Neuronal stem cell (in vitro differentiated cells): ENCODE measurements at places on chromosomes 11 and 22.
A peak's percentile ranks its signal among the peaks of the same experiment; 100 is the strongest.

- no peaks in the 10 kb centered on the region for H3K36me3 ChIP-seq
- H3K27me3 ChIP-seq: no peaks in the 10 kb centered on the region
- no peak overlapping the region for H3K27ac ChIP-seq
- DNase-seq: no peak
These were observed 368.5 kb downstream of the NELL1 start for GRCh38 chr11:21037850-21038249.

GRCh38 chr22:50105208-50106100 lies 15.6 kb downstream of the MOV10L1 start:
- H3K27ac ChIP-seq: no peak overlapping the region

GRCh38 chr11:47599902-47600301 lies 5.7 kb upstream of the C1QTNF4 start:
- DNase-seq: no peak
- no peak overlapping the region for H3K4me3 ChIP-seq
- peaks cover 2% of the 10 kb centered on the region for H3K4me1 ChIP-seq
- H3K36me3 ChIP-seq: no peaks in the 10 kb centered on the region
- no peaks in the 10 kb centered on the region for H3K27me3 ChIP-seq

- no peaks in the 10 kb centered on the region for H3K4me1 ChIP-seq
- H3K27ac ChIP-seq: no peak overlapping the region
- DNase-seq: no peak
- H3K27me3 ChIP-seq: no peaks in the 10 kb centered on the region
These were observed 62.6 kb downstream of the CWC15 start for GRCh38 chr11:94910779-94911178.

DNA sequence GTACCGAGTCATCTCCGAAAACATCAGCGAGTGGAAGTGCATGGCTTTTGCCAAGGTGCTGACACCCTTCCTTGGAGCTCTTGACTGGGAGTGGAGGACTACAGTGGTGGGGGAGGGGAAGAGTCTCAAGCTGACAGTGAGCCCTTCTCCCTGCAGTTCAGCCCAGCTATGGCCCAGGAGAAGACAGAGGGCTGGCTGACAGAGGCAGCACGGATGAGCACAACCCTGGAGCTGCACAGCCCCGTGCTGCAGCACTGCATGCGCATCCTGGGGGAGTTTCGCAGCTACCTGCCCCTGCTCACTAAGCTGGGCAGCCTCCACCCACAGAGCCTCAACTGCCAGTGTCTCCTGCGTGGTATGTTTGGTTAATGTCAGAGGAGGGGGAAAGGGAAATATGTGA lies 41.4 kb downstream of the DNHD1 start:
- H3K27me3 ChIP-seq: no peaks in the 10 kb centered on the region
- DNase-seq: no peak
- peaks cover 3% of the 10 kb centered on the region for H3K36me3 ChIP-seq
- peaks cover 10% of the 10 kb centered on the region for H3K4me1 ChIP-seq
- peak overlapping the region; percentile 13 for H3K27ac ChIP-seq

DNA sequence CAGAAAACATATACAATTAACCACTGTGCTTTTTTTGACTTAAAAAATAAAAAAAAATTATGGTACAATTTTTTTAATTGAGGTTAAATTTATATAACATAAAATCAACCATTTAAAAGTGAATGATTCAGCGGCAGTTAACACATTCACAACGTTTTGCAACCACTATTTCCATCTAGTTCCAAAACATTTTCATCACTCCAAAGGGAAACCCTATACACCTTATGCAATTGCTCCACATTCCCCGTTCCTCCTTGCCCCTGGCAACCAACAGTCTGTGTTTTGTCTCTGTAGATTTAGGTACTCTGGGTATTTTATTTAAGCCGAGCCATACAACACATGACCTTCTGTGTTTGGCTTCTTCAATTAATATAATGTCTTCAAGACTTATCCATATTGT lies 15.3 kb downstream of the DDI1 start:
- no peaks in the 10 kb centered on the region for H3K36me3 ChIP-seq
- H3K4me1 ChIP-seq: no peaks in the 10 kb centered on the region
- H3K4me3 ChIP-seq: no peak overlapping the region
- no peak for DNase-seq
- no peak overlapping the region for H3K27ac ChIP-seq

GRCh38 chr22:23094260-23094659 lies 23.9 kb downstream of the GNAZ start:
- H3K27me3 ChIP-seq: no peaks in the 10 kb centered on the region
- no peak for DNase-seq
- peaks cover 17% of the 10 kb centered on the region for H3K4me1 ChIP-seq
- H3K36me3 ChIP-seq: peaks cover 28% of the 10 kb centered on the region
- no peak overlapping the region for H3K27ac ChIP-seq
- H3K4me3 ChIP-seq: no peak overlapping the region

DNA sequence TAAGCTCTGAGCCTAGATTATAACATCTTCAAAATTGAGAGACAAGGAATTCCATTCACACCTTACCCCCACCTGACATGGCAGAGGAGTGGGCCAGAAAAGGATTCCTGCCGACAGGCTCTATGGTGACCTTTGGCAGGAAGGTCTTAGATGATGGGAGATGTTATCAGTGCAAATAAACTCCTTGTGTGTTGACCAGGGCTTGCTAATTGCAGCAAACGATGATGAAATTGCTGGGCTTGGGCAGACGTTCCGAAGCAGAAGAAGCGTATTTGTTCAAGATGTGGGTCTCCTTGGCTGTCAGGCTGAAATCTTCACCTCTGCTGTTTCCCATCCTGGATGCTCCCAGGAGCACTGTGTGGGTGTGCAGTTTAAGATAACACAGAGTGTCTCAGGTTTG lies 183.7 kb upstream of the CADM1 start:
- H3K4me3 ChIP-seq: no peak overlapping the region
- no peaks in the 10 kb centered on the region for H3K4me1 ChIP-seq
- H3K27ac ChIP-seq: no peak overlapping the region
- no peak for DNase-seq
- H3K27me3 ChIP-seq: no peaks in the 10 kb centered on the region
- H3K36me3 ChIP-seq: no peaks in the 10 kb centered on the region

DNA sequence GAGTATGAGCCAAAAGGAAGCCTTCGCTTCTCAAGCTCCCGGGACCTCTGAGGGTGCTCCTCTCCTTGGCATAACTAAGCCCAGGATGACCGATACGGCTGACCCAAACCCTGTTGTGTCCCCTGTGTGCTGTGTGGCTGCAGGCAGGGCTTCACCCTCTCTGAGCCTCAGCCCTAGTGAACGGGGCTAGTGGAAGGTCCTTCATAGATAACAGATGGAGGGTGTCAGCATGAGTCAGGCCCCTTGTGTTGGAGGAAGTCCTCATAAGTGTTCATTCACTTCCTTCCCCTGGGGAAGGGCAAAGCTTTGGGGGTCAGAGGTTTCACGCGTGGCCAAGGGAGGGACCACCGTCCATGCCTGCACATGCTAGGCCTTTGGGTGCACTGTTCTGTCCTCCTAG lies 21.5 kb downstream of the SHISAL1 start:
- no peaks in the 10 kb centered on the region for H3K36me3 ChIP-seq
- DNase-seq: no peak
- H3K27ac ChIP-seq: no peak overlapping the region
- no peaks in the 10 kb centered on the region for H3K27me3 ChIP-seq

DNA sequence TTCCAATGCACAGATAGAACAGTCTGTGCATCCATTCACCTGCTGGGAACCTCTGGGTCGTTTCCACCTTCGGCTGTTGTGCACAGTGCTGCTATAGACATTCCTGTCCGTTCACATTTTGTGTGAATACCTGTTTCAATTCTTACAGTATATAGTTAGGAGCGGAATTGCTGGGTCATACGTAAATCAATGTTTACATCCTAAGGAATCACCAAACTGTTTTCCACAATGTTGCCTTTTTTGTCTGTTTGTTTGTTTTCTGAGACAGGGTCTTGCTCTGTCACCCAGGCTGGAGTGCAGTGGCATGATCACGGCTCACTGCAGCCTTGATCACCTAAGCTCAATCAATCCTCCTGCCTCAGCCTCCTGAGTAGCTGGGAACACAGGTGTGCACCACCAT lies 158.3 kb downstream of the CRYBB2 start:
- no peak overlapping the region for H3K27ac ChIP-seq
- peaks cover under 1% of the 10 kb centered on the region for H3K4me1 ChIP-seq
- H3K27me3 ChIP-seq: no peaks in the 10 kb centered on the region
- DNase-seq: no peak
- H3K4me3 ChIP-seq: no peak overlapping the region

DNA sequence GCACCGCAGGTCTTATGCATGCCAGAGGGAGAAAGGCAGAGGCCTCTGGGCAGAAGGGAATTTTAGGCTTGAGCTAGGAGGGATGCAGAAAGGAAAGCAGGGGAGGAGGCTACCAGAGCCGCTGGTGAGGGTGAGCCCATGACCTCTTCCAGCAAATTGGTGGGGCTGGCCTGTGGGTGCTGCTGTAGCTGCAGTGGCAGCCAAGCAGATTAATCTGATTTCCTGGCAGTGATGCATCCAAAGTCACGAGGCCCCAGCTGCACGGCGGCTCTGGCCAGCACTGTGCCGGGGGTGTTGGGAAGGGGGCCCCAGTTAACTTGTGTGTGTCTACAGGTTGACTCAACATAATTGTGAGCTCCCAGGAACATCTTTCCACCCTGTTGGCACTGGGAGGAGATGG lies 41.4 kb upstream of the B3GAT1 start:
- H3K36me3 ChIP-seq: no peaks in the 10 kb centered on the region
- H3K27me3 ChIP-seq: no peaks in the 10 kb centered on the region
- no peak overlapping the region for H3K4me3 ChIP-seq
- no peak for DNase-seq
- no peak overlapping the region for H3K27ac ChIP-seq

GRCh38 chr22:28910569-28911303 lies 27.4 kb downstream of the ZNRF3 start:
- no peaks in the 10 kb centered on the region for H3K27me3 ChIP-seq
- no peaks in the 10 kb centered on the region for H3K36me3 ChIP-seq
- H3K4me3 ChIP-seq: no peak overlapping the region
- no peak for DNase-seq

GRCh38 chr11:8714622-8715225 lies 32.1 kb downstream of the RPL27A start:
- H3K27ac ChIP-seq: no peak overlapping the region
- peaks cover 38% of the 10 kb centered on the region for H3K36me3 ChIP-seq
- no peak for DNase-seq
- no peak overlapping the region for H3K4me3 ChIP-seq
- no peaks in the 10 kb centered on the region for H3K27me3 ChIP-seq

DNA sequence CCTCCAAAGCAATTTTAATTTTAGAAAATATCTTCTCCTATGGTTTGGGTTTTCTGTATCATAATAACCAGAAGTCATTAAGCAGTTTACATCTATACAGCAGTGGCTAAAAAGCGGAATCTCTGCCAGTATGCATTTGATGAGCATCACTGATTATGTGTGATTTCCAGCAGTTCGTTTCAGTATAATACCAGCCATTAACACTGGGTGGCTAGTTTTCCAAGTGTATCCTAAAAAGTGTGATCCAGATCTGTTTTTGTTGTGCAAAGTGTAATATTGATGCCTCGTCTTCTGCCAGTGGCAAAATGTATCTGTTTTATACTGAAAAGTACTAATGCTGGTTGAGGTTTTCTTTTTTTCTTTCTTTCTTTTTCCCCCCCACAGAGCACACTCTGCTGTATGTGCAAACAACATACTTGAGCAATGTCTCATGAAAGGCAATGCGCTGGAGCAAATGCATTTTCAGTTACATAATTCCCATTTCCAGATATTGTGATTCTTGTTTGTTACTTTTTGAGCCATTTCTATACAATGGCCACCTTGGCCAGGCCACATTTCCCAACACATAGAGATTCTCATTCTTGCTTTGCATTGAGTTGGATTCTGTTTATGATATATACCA lies 64.2 kb downstream of the SLC36A4 start:
- H3K4me1 ChIP-seq: peaks cover 7% of the 10 kb centered on the region
- DNase-seq: no peak
- no peak overlapping the region for H3K4me3 ChIP-seq
- no peaks in the 10 kb centered on the region for H3K27me3 ChIP-seq
- H3K36me3 ChIP-seq: no peaks in the 10 kb centered on the region

DNA sequence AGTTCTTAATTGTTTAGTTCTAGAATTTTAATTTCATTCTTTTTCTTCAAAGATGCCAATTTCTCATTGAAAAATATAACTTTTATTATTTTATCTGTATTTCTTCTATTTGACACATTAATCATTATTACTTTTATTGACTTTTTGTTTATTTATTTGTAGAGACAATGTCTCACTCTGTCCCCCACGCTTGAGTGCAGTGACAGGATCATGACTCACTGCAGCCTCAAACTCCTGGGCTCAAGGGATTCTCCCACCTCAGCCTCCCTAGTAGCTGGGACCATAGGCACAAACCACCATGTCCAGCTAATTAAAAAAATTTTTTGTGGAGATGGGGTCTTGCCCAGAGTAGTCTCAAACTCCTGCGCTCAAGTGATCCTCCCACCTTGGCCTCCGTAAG lies 30.3 kb upstream of the FBLN1 start:
- H3K27me3 ChIP-seq: peaks cover 3% of the 10 kb centered on the region
- no peaks in the 10 kb centered on the region for H3K4me1 ChIP-seq
- DNase-seq: no peak
- H3K27ac ChIP-seq: no peak overlapping the region

DNA sequence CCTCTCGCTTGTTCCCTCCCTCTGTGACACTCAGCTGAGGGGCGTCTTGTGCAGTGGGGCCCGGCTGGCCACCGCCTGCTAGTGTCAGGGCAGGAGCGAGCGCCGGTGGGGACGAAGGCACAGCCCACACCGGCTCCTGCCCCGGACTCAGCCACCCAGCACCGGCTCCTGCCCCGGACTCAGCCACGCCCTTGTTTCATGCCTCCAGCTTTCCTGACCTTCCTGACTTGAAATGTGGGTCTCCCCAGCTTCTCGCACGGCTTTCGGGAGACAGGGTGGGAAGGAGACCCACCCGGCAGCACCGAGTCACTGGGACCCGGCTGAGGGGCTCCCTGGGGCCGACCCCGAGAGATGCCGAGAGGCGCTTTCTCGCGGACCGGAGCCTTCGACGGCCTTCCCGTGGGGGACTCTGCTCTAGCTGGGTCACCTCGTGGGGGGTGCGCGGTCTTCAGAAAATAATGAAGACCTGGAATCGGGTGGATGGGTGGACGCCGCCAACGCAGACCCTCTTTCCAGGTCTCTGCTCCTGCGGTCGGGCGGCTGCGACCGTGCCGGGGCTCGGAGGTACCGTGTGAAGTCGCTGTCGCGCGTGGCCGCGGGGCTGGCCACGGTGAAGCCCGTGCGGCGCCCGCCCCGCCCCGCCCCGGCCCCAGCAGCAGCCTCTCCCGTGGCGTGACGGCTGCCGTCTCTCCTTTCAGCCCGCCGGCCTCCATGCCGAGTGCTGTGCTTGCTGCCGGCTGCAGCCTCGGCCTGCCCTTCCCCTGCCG lies 10.2 kb downstream of the GLB1L2 start:
- no peak overlapping the region for H3K4me3 ChIP-seq
- H3K27ac ChIP-seq: no peak overlapping the region
- no peaks in the 10 kb centered on the region for H3K4me1 ChIP-seq

DNA sequence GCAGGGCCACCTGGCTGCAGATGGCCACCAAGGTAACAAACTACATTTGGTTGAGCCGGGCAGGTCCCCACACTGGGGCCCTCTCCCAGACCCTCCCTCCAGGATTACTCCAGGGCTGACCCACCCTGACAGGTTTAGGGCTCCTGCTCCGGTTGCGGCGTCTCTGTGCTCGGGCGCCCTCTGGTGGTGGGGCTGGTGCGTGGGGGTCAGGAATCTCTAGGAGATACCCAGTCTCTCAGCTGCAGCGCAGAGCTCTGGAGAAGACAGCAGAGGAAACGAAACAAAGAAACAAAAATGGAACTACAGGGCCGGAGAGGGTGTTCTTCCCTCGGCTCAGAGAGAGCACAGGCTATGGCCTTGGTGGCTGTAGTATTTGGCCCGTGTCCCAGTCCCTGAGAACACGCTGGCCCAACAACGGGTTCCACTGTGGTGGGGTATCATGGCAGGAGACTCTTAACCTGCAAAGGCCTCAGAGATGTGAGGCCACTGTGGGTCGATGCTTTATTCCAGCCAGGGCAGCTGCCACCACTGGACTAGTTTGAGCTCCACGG lies 2.4 kb downstream of the C11orf96 start:
- no peak overlapping the region for H3K4me3 ChIP-seq
- H3K36me3 ChIP-seq: no peaks in the 10 kb centered on the region
- peaks cover 13% of the 10 kb centered on the region for H3K4me1 ChIP-seq
- DNase-seq: no peak
